ENCODE measurements at places on chromosomes 7 and 10.

DNA sequence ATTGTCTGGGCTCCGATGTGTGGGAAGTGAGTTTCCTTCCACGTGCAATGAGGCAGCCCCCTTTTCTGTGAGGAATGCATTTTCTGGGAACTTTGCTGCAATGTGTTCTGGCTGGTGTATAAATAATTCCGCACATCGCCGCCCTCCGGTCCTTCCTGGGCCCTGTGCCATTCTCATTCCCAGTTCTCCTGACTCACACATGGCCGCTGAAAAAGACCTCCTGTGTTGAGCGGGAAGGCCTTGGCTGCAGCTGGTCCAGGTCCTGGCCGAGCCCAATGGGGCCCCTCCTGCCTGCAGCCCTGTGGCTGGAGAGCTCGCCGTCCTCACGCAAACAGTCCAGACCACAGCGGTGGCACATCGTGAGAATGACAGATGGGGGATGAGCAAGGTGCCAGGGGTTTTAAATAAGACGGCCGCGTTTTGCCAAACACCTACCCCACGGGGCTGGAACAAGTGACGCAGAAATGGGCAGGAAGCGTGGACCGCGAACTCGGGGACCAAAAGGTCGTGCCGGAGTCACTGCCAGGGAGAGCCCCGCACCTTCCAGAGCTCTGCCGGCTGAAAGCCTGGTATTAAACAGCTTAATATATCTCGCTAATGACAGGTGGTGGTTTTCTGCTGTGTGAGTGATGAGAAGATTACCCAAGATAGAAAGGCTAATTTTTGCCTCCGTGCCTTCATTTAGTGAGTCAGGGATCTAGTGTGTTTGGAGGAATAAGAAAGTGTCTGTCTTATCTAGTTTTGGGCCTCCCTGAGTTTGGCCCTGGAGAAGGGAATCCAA lies 37.0 kb downstream of the FAM20C start:
- H3K27me3 ChIP-seq, result no peaks in the 10 kb centered on the region
- peaks cover 8% of the 10 kb centered on the region for H3K4me1 ChIP-seq
- H3K27ac ChIP-seq, result no peak overlapping the region
- H3K36me3 ChIP-seq, result no peaks in the 10 kb centered on the region
- no peak overlapping the region for H3K4me3 ChIP-seq

- H3K27me3 ChIP-seq, result peaks cover 6% of the 10 kb centered on the region
- H3K36me3 ChIP-seq, result no peaks in the 10 kb centered on the region
These were observed 106.9 kb downstream of the TCERG1L start for GRCh38 chr10:131204406-131205152.

GRCh38 chr7:40457776-40458480 lies 323.1 kb downstream of the SUGCT start:
- H3K36me3 ChIP-seq, result no peaks in the 10 kb centered on the region
- no peak overlapping the region for H3K4me3 ChIP-seq
- H3K27me3 ChIP-seq, result no peaks in the 10 kb centered on the region
- H3K4me1 ChIP-seq, result no peaks in the 10 kb centered on the region
- DNase-seq, result no peak

DNA sequence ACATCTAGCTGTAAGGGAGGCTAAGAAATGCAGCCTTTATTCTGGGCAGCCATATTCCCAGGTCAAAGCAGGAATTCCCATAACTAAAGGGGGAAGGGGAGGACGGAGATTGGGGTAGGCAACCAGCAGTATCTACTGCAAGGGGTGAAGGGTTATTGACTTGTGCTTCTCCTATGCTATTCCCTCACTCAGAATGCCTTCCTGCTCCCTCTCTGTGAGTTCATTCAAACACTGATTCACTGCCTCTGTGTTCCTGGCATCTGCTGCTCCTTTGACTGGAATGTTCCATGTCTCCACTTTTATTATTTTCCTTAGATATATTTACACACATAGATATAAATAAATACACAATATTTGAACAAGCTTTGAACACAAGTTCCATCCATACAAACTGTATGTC lies 11.1 kb downstream of the HTR7 start:
- no peak overlapping the region for H3K4me3 ChIP-seq
- no peaks in the 10 kb centered on the region for H3K4me1 ChIP-seq
- DNase-seq, result no peak
- H3K27me3 ChIP-seq, result peaks cover 20% of the 10 kb centered on the region
- no peak overlapping the region for H3K27ac ChIP-seq
- peaks cover 8% of the 10 kb centered on the region for H3K36me3 ChIP-seq

- no peak overlapping the region for H3K4me3 ChIP-seq
- no peak for DNase-seq
- no peak overlapping the region for H3K27ac ChIP-seq
- H3K36me3 ChIP-seq, result peaks cover 3% of the 10 kb centered on the region
These were observed 41.5 kb downstream of the SMURF1 start for GRCh38 chr7:99102361-99102760.

GRCh38 chr10:68231817-68232251 lies at the start of gene ATOH7:
Gene ATOH7 (minus strand): TSS chr10:68232113. CDS start chr10:68231677, 436 bp downstream.
- H3K27ac ChIP-seq, result peak within 1 kb of the TSS; percentile 98
- H3K27me3 ChIP-seq, result peaks cover 23% of the 10 kb centered on the region
- DNase-seq, result no peak
- H3K36me3 ChIP-seq, result no peaks in the 10 kb centered on the region
- H3K4me1 ChIP-seq, result peaks cover 17% of the 10 kb centered on the region

GRCh38 chr7:155733582-155734444 lies 78.5 kb downstream of the SHH start:
- H3K27me3 ChIP-seq, result no peaks in the 10 kb centered on the region
- H3K4me3 ChIP-seq, result no peak overlapping the region
- no peak for DNase-seq
- no peaks in the 10 kb centered on the region for H3K36me3 ChIP-seq

GRCh38 chr7:81175275-81175940 lies 256.6 kb upstream of the SEMA3C start:
- H3K27me3 ChIP-seq, result no peaks in the 10 kb centered on the region
- H3K4me3 ChIP-seq, result no peak overlapping the region
- no peak overlapping the region for H3K27ac ChIP-seq

DNA sequence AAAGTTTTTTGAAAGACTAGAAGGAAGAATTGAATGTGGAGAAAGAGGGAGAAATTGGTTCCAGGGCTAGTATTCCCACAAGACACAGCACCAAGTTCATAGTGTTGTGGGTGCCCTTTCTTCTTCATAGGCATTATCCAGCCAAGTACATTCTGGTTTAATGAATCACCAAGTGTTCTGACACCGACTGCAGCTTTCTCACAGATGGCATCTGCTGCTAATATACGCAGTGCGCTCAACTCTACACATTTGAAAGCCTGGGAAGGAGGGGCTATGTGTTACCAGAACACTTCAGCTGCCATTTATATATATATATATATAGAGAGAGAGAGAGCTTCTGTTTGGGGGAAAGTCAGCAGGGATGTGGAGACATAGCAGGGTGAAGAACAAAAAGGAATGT lies 1168.4 kb downstream of the GATA3 start:
- H3K4me1 ChIP-seq, result no peaks in the 10 kb centered on the region
- H3K27me3 ChIP-seq, result peaks cover 9% of the 10 kb centered on the region
- no peaks in the 10 kb centered on the region for H3K36me3 ChIP-seq
- no peak for DNase-seq
- H3K27ac ChIP-seq, result no peak overlapping the region

- no peaks in the 10 kb centered on the region for H3K4me1 ChIP-seq
- no peak overlapping the region for H3K27ac ChIP-seq
- no peak for DNase-seq
- no peak overlapping the region for H3K4me3 ChIP-seq
These were observed 111.2 kb upstream of the KLF6 start for GRCh38 chr10:3896161-3896560.

Measured in neural crest cell (in vitro differentiated cells).